ENCODE measurements at places on chromosomes 16 and 17.

DNA sequence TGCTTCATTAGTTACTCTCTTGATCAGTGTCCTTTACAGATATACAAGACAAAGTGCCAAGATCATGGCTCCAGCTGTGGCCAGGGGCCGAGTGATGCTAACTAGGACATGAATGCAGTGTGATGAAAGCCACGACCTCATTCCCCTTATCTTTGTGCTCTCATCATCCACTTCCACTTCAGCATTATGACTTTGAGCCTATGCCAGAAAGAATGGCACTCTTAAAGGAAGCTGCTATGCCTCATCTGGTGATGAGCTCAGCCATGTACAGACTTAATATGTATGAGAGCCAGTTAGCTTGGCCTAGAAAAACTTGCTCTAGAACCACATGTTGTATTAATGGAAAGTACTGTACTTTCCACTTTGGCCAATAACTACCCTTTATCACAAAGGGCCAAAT, 179.1 kb downstream of the TOX3 start:
- no peak for DNase-seq

DNA sequence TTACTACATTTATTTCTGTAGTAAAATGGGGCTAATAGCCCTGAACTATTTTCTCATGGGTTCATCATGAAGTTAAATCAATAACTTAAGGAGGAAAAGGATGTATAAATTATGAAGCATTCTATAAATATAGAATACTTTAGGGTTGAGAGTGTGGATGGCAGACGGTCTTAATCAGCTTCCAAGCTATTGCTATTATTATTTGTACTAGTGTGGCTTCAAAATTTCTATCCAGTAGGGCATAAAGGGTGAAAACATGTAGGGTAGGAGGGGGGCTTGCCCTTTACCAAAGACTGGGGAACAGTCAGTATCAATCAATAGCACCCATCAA, 26.4 kb upstream of the DHX8 start:
- DNase-seq, result no peak

DNA sequence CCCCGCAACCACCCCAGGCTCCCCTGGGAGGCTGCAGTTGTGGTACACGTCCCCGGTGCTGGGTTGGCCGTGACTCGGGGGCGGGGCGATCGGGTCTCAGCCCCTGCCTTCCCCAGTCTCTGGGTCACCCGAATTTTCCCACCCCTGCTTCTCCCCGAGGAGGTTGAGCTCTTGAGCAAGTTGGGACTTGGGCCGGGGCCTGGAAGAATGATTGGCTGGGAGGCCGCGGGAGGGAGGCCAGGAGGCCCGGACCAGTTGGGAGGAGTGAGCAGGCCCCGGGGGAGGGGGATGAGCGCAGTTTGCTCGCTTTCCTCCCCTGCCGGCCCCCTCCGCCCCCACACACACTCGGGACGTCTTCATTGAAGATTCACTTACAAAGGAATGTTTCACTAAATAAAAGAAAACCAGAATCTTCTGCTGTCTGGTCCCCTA, 4.5 kb upstream of the HEXIM1 start:
- no peak for DNase-seq

DNA sequence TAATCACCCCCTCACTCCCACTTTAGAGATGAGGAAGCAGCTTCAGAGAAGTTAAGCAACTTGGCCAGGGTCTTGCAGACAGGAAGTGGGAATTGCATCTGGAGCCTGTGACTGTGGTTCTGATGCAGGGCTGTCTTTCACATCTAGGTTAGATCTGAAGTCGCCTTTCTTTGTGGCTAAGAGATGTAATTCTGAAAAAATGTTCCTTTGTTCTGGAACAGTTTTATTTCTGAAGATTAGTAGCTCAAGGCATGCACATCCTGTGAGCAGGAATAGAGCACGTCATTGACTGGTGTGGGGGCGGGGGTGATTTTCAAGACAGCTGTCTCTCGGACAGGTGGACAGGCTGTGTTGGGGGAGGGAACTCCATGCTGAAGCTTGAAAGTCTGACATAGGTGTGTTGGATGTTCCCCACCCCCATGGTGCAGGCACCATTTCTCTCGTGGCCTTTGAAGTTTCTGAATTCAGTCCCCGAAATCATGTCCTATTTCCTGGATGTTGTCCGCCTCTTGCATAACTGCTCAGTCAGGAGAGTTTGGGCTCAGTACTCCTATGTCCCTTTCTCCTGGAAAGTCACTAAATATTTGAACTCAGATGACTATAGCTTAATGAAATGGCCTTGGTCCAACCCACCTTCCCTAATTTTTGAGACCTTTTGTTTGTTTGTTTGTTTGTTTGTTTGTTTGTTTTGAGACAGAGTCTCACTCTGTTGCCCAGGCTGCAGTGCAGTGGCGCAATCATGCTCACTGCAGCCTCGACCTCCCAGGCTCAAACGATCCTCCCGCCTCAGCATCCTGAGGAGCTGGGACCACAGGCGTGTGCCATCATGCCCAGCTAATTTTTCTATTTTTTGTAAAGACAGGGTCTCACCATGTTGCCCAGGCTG, 21.0 kb upstream of the HERPUD1 start:
- DNase-seq, result no peak

DNA sequence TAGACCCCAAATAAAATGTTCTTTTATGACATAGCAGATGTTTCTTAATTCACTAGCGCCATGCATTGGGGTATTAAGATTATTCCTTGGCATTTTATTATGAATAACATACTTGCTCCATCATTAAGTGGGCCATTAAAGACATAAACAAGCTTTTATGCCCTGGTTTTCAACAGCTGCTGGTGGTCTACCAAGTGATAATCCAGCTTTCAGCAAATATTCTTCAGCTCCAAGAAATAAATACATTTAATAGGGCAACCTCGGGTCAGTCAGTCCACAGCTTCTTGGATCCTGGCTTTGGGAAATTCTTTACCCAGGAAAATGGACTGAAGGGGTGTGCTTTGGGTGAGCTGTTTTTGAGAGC, 217.3 kb upstream of the IRX3 start:
- DNase-seq, result no peak

- no peak for DNase-seq
Measured at GRCh38 chr16:24800586-24800985, 45.2 kb upstream of the SLC5A11 start.

DNA sequence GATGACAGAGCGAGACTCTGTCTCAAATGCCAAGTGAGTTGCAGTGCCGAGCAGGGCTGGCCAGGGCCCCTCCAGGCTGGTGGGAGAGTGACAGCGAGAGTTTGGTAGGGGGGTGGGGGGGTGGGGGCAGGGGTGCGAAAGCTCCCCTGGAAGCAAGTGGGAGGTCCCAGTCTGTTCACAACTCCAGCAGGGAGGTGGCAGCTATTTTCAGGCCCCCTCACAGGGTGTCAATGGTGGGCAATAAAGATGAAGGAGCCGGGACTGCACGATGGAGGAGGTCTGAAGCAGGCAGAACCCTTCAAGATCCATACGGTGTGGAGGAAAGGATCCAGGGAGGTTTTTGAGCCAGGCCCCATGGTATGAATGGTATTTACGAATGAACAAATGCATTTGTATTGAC, 83.7 kb downstream of the PGS1 start:
- DNase-seq, result no peak

DNA sequence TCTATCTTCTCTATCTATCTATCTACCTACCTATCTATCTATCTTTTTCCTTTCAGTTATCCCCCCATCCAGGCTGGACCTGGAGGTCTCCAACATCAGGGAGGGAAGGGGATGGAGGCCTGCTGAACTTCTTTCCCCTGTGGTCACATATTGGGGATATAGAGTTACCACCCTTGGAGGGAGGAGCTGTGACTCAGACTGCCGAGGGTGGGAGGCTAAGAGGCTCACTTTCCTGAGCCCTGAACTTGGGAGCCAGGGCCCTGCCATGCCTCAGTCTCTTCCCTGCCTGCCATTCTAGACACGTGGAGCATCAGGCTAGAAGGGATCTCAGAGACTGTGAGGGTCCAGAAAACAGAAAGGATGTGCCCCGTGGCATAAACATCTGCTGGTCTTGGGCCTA, 8.4 kb downstream of the LRRC3C start:
- no peak for DNase-seq

- no peak for DNase-seq
Measured at GRCh38 chr17:49595328-49595727, 19.7 kb downstream of the NXPH3 start.

- DNase-seq, result no peak
Measured at GRCh38 chr17:14471052-14471451, 170.2 kb downstream of the HS3ST3B1 start.

DNA sequence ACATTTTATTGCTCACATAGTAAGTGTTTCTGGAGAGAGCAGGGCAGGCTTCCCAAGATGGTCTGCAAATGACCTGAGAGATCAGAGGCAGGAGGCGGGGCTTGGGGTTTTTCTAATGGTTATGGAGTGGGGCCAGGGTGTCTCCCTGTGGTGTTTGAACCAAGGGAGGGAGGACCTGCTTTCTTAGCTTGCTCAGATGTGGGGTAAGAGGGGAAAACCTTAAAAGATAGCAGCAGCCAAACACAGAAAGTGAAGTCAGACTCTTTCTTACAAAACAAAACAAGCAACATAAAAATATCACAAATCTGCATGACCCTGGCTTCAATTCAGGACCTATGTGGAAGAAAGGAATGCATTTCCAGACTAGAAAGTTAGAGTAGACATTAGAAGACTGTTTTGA, 22.9 kb upstream of the DNAJA2 start:
- DNase-seq, result no peak

GRCh38 chr17:27218041-27218440, 75.9 kb upstream of the WSB1 start:
- no peak for DNase-seq

- no peak for DNase-seq
Measured at GRCh38 chr16:84358601-84359295, 9.6 kb upstream of the ATP2C2 start.

DNA sequence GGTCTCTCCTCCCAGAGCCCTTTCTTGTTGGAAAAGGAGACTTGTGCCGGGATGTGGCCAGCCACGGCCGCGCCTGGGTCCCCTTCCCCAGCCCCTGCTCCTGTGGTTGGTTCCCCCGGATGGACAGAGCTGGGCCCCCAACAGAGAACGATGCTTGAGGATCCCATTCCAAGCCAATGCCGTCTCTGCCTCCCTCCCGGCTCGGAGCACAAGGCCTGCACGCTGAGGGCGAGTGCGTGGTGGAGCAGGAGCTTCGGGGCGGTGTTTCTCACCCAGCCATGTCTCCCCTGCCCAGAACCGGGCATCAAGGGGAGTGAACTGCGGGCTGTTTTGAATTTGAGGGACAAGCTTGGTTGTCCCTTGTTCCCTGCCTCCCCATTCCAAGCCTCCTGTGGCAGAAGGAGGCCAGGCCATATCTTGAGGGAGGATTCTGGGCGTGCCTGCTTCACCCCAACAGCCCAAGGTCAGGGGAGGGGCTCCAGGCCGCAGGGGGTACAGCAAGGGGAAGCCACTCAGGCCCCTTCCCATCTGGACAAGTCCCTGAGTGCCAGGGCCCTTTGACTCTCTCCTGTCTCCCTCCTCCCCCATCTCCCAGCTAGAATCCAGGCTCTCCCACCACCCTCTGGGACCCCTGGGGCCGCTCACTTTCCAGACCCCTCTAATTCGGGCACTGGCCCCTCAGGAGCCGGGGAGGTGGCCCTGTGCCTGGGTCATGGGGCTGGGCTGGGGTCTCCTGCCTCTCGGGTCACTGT, 43.6 kb downstream of the SOCS3 start:
- no peak for DNase-seq

DNA sequence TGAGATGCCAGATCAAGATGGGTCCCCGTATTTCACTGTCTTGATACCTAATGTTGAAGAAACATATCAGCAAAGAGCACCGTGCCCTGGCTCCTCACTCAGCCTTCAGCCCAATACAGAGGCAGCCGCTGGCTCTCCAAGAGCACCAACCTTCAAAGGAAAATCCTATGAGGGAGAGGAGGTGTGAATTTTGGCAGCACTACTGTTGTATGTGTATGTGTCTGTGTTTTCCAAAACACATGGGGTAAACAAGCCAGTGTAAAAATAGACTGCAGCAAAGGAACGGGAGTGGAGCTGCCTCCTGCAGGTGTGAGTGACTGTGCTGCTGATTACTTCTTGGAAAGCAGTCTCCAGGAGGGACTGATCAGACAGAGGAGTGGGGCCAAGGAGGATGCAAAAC, 194.0 kb upstream of the CDH5 start:
- DNase-seq, result no peak

GRCh38 chr17:32912218-32912897, 15.6 kb upstream of the TMEM98 start:
- no peak for DNase-seq

- no peak for DNase-seq
Measured at GRCh38 chr16:57282510-57283213, 1.8 kb downstream of the PLLP start.

DNA sequence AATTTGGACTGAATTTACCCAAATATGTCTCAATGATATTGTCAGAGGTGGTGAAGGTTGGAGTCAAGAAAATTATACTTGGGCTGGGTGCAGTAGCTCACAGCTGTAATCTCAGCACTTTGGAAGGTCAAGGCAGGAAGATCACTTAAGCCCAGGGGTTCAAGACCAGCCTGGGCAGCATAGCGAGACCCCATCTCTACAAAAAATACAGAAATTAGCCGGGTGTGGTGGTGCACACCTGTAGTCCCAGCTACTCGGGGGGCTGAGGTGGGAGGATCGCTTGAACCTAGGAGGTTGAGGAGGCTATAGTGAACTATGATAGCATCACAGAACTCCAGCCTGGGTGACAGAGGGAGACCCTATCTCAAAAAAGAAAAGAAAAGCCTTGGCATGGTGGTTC, 40.9 kb downstream of the LAT start:
- DNase-seq, result no peak

DNA sequence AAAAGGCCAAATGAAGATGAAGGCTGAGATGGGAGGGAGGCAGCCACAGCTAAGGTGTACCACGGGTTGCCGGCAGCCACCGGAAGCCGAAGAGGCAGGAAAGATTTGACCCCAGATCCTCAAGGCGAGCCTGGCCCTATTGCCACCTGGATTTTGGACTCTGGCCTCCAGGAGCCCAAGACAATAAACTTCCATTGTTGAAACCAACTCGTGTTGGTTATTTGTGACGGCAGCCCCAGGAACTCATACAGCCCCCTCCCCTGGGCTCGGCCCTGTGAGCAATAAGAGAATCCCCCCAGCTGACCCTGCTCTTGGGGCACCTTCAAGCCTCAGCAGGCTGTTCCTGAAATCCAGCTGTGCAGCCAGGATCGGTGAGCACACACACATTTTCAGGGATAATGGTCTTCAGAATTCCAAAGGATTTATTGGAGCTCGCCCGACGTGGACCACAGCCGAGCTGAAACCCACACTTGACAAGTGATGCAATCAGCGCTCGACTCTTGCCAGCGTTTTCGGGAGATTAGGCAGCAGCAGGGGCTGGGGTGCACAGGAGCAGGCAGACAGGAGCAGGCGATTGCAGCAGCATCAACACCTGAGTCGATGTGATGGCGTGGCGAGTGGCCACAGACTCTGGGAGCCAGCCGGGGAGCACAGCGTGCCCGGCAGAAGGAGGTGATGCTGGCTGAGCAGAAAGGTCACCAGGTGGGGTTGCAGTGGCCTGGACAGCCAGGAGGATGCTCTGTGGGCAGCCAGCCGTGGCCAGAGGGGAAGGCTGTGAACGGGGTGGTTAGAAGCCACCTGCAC, 22.4 kb upstream of the CBX4 start:
- no peak for DNase-seq
